ENCODE measurements at places on chromosomes 1 and 21. TPM values are rescaled to one million over a fixed set of nuclear protein-coding genes. Genes with fewer than 3 reads are reported as not detected.

GRCh38 chr1:234745276-234745675 is 135.3 kb upstream of the IRF2BP2 start:
- no peak for DNase-seq

GRCh38 chr1:221740993-221741702 is 741 bp downstream of the DUSP10 start:
- DNase-seq: no peak

GRCh38 chr21:38887749-38888148 is 82.0 kb downstream of the ETS2 start:
- DNase-seq: no peak

DNA sequence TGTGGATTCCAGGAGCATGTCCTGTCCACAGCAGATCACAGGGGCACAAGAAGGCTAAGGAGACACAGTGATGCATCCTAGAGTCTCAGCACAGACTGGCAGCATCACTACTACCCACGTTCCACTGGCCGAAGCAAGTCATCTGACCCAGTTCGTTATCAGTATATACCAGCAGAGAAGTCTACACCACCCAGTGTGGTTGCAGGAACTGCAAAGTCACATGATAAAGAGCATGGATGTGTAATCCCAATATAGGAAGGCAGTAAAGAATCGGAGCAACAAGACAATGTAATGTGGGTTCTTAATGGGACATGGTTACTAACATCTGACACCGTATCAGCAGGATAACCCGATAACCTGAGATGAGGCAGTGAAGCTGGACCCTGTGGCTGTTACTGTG is 246.6 kb downstream of the RRAGC start:
- DNase-seq: no peak

DNA sequence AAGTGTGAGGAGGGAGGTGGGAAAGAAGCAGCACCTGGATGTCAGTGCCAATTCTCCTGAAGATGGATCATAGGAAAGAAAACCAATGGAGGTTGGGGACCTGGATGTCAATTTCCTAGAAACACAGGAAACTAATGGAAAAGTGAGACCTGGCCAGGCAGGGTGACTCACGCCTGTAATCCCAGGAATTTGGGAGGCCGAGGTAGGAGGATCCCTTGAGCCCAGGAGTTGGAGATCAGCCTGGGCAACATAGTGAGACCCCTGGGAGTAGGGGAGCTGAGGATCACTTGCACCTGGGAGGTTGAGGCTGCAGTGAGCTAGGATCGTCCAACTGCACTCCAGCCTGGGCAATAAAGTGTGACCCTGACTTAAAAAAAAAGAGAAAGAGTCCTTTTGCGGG is 21.4 kb upstream of the SLC9A1 start:
- no peak for DNase-seq

GRCh38 chr1:106700211-106700610 is 356.3 kb upstream of the PRMT6 start:
- no peak for DNase-seq

DNA sequence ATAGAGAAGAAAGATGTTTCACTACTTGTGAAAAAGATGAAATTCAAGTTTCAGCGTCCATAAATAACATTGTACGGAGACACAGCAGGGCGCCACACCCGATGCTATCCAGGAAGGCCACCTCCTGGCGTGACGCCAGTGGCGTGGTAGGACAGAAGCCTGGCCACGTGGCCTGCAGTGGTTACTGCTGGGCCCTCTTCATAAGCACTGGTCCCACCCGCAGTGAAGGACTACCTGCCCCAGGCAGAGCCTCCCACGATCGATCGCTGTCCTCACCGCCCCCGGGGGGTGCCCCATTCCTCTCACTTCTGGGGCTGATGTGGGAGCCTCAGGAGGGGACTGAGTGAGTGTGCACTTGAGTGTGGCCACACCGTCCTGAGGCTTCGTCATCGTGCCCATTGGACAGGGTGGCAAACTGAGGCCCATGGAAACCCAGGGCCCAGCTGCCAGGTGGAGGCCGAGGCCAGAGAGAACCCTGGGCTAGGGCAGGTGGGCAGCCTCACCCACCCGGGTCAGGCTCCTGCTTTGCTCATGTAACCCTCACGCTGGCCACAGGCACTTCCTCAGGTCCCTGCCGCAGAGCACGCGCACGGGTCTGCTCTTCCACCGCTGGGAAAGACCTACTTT is 11.7 kb upstream of the HES5 start:
- no peak for DNase-seq

DNA sequence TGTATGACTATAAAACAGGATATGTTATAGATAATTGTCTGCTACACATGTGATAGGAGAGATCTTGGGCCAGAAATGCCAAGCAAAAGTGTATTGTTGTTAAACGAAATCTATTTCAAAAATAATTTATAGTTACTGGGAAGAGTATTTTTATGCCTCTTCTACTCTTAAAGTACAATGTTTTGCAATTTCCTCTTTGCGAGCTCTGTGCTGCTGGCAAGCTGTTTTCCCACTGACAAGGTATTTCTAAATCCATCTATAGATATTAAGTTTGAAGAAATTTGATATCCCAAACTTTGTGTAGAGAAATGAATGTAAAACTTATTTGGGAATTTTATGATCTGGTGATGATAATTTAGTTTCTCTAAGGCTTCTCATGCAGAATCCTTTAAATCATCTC is 63.3 kb upstream of the PTGFR start:
- DNase-seq: no peak

DNA sequence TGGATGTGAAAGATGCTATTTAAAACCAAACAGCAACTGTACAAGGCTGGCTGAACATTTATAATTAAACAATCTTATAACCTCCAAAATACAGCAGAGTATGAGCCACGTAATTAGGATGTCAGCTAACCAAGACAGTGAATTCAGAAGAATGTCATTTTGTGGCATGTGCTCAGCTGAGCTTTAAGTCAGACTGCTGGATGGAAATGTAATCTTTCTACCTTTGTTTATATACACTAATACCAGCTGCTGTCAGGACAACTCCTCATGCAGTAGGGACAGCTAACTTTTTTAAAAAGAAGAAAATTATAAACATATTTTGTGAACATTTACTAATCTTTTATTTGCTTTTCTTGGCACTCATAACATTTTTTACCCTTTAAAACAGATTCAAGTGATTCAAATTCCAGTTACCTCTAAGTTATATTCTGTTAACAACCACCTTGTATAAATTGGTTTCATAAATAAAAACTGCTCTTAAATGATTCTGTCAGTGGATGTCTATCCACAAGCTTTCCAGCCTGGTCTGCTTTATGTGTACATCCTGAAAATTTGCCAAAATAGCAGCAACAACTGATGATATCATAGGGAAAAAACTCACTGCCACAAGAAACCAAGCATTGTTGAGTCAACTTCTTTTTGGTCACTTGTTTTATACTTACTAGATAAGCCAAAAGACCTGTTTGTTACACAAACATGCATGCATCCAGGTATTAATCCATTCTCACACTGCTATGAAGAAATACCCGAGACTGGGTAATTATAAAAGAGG is 36.1 kb downstream of the DPH5 start:
- DNase-seq: peak; percentile 60

GRCh38 chr1:21706151-21706835 is 37.1 kb upstream of the RAP1GAP start:
- DNase-seq: no peak

The ALPL gene
- total RNA-seq: not detected

The RAB42 gene
- not detected for total RNA-seq

The LYPD8 gene
- total RNA-seq: 1.7 TPM

Measured in mammary epithelial cell (primary cell).